ENCODE measurements at places on chromosomes 6 and 20. TPM values are rescaled to one million over a fixed set of nuclear protein-coding genes. Genes with fewer than 3 reads are reported as not detected.

GRCh38 chr6:93827728-93828127, 408.4 kb upstream of the EPHA7 start:
- no peak for DNase-seq

DNA sequence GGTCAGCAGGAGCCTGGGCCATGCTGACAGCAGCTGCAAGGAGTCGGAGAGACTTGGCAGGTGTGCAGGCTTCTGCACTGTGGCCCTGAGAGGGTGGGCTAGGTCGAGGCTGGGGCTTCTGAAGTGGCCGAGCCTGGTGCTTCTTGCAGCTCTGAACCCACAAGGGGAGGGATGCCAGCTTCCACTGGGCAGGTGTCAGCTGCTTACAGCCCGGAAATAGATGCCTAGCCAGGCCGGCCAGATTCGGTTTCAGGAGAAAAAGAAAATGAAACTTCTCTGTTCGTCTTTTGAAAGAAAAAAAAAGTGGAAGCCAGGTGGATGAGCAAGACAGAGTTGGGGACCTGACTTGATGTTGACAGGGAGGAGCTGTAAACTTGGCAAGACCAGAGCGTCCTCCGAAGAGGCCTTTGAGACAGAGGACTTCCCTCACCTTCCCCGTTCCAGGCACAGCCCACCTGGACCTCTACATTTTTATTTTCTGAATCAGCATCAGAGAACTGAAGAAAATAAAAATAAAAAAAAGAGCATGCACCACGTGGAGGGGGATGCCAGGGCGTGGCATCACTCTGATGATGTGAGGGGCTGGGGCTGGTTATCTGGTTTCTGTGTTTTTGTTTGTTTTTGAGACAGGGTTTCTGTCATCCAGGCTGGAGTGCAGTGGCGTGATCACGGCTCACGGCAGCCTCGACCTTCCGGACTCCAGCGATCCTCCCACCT, at the start of gene ZBP1:
Gene ZBP1 (minus strand): TSS at position 153 of the 717 bp plus-strand sequence. CDS start 131 bp downstream, at position 22.
- peak; percentile 42 for DNase-seq

- DNase-seq: no peak
Measured at GRCh38 chr20:1819311-1820137, 75.7 kb upstream of the SIRPA start.

DNA sequence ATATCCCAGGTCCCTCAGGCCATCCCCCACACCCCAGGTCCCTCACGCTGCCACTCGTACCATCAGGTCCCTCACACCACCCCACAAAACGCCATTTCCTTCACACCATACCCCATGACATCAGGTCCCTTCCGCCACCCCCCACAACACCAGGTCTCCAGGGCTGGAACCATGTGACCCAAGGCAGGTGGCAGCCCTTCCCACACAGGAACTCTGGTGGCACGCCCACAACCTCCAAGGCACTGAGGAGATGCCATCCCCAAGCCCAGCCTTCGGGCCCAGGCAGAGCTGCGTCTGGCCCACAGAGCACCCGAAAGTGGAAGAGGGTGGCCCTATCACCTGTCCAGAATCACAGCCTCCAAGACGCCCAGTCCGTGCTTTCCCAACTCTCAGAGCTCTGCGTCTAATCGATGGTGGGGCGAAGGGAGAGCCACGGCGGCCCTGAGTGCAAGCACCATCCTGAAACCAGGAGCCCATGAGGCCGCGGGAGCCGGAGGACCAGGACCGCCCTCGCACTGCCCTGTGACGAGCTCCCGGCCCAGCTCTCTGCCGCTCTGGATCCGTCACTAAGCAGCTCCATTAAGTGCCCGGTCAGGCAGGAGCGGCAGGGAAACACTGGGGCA, 12.7 kb downstream of the TAF4 start:
- no peak for DNase-seq

GRCh38 chr6:16316741-16317251, 78.4 kb downstream of the GMPR start:
- peak; percentile 57 for DNase-seq

BTNL2 gene
- not detected for total RNA-seq

BCAS4 gene
- total RNA-seq: 12.4 TPM

Measured in PC-9 (cell line).